ENCODE measurements at places on chromosomes 7 and 10.

- no peak for DNase-seq
Observed at GRCh38 chr7:122166275-122166674, 22.2 kb upstream of the AASS start.

GRCh38 chr10:52952391-52953055 lies 179.9 kb upstream of the MBL2 start:
- no peak for DNase-seq

- DNase-seq, result no peak
Observed at GRCh38 chr10:24009115-24009514, 199.8 kb upstream of the KIAA1217 start.

- DNase-seq, result peak; percentile 79
Observed at GRCh38 chr10:3747984-3748383, 37.0 kb downstream of the KLF6 start.

- DNase-seq, result no peak
Observed at GRCh38 chr7:18081617-18082016, 54.0 kb upstream of the PRPS1L1 start.

- peak; percentile 74 for DNase-seq
Observed at GRCh38 chr7:27150568-27151340, 1.6 kb downstream of the HOXA3 start.

DNA sequence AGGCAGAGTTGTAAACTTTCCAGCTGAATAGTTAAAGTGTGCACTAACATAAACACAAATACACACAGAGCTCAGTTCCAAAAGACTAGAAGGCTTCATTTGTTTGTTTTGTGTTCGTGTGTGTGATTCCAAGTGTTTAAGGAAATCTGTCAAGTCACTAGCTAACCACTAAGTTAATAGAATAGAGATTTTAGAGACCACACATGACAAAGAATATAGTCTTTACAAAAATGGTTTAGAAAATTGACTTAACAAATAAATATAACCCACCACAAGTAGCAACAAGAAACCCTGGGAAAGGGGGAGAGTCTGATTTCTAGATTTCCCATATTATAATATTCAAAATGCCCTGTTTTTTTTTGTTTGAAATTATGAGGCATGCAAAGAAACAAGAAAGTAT lies 209.4 kb downstream of the FZD1 start:
- DNase-seq, result no peak

DNA sequence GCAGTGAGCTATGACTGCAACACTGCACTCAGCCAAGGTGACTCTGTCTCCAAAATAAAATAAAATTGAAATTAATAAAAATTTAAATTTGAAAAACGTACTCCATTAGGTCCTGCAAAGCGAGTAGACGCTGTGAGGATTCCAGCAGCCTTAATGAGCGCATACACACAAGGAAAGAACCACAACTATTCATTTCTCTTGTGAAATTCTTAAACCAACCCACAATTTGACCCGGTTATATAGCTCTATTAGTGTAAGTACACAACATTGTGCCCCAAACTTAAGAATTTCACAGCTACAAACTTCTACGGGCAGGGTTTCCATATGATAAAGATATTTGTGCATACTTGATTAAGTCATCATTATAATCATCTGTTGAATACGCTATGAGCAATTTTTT lies 84.4 kb downstream of the PARD3 start:
- no peak for DNase-seq

- DNase-seq, result no peak
Observed at GRCh38 chr7:20249376-20249775, 32.2 kb upstream of the MACC1 start.

DNA sequence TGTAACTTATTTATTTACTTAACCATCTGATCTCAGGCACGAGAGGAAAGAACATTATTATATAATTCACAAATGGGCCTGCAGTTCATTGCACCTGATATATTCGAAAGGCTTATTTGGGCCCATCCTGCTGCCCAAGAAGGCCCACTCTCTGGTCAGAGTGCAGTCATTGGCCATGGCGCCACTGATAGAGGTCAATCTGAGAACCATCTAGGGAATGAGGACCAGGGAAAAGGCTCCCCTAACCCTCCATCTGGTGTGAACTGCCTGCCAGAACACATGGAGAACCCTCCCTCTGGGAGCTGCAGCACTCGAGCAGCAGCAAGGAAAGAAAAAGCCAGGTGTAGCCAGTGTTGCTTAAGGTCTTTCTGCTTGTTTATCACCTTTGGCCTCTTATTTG lies 136.6 kb downstream of the REEP3 start:
- DNase-seq, result no peak

DNA sequence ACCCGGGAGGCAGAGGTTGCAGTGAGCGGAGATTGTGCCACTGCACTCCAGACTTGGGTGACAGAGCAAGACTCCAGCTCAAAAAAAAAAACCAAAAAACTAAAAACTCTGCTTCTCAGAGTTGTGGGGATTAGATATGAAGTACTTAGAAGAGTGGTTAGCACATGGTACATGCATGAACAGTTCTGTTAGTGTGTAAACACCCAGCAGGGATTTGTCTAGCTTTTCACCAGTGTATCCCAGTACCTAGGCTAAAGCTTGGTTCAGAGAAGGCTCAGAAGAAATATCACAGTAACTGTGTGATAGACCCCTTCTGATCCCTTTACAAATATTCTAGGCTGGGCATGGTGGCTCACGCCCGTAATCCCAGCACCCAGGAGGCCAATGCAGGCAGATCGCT lies 9.5 kb downstream of the PPIA start:
- no peak for DNase-seq

DNA sequence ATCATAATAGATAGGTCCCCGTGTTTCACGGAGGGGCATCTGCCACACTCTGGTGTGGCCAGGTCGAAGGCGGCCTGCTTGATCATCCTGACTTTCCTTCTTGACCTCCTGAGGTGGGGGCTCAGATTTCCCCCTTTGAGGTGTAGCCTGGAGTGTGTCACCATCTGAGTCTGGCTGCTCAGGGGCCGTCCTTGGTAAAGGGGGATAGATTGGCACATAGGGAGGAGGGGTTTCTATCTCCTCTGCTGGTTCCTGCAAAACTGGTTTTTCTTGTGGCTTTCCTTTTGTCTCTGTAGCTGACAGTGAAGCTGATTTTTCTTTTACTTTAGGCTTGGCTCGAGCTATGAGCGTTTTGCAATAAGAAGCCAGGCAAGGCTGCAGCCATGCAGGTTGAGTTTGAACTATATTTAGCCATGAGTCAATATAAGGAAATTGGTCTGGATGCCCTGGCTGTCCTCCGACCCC lies 7.1 kb upstream of the ZNF117 start:
- no peak for DNase-seq

- no peak for DNase-seq
Observed at GRCh38 chr7:41451826-41452225, 251.1 kb downstream of the INHBA start.

DNA sequence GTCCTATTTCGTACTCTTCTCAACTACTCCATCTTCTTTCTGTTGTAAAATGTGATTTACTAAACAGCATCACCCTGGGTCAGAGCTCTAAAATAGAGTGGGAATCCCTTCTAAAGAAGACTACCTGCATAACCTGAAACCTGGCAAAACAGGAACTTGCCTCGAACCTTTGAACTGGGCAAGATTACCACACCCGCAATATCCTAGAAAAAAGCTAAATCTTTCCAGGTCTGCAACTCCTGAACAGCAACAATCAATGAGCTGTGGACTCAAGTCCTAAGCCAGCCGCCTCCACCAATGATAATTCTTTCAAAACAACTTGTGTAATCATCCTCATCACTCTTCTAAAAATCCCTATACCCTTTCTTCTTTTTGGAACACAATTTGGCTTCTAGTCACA lies 824.2 kb upstream of the COBL start:
- no peak for DNase-seq

DNA sequence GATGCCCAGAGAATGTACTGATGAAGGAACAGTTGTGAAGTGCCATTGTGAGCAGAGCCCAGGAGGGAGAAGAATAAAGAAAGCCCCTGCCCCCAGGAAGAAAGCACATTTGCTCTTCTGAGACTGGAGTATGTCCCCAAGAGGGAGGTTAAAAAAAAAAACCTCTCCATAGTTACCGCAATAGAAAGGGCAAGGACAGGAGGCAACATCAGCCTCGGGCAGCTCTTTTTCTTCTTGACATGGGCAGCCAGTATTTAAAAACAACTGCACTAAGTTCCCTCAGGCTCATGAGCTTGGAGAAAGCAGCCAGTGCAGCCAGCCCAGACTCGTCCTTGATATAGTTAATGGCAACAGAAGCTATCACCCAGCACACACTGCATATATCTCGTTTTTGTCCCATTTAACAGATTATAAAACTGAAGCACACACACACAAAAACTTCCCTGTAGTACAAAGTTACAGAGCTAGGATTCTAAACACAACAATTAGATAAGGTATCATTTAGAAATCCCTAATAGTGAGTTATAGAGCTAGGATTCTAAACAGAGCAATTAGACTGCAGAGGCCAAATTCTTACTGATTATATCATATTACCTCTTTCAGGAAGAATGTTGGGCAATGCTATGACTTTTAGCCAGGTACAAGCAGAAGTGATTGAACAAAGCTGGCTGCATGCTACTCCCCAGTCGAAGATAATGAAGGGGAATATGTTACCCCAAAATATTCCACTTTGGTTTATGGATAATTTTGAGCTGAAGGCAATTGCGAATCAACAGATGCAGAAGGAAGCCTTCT lies 823.5 kb downstream of the GRID1 start:
- DNase-seq, result no peak

DNA sequence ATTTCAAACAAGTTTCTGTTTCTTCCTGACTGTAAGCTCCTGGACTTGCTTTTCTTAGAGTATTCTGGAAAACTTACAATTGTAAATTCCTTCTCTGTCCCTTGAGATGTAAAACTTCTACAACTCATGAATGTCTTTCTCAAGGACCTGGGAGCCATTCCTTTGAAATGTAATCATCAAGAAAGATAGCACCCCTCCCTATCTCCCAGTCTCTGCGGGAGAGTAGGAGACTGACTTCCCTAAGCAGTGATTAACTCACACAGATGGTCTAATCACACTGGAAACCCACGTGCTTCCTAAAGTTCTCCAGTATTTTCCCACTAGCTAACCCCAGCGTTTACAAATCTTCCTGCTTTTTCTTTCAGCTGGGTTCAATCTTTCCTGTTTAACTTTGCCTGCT lies 549.4 kb downstream of the SORCS1 start:
- no peak for DNase-seq

GRCh38 chr10:122699796-122700455 lies at the start of gene C10orf120:
TSS of gene C10orf120 (minus strand) at chr10:122699846. CDS start at chr10:122699790, 56 bp downstream.
- DNase-seq, result no peak

GRCh38 chr10:61385231-61386001 lies 67.8 kb downstream of the TMEM26 start:
- DNase-seq, result no peak

DNA sequence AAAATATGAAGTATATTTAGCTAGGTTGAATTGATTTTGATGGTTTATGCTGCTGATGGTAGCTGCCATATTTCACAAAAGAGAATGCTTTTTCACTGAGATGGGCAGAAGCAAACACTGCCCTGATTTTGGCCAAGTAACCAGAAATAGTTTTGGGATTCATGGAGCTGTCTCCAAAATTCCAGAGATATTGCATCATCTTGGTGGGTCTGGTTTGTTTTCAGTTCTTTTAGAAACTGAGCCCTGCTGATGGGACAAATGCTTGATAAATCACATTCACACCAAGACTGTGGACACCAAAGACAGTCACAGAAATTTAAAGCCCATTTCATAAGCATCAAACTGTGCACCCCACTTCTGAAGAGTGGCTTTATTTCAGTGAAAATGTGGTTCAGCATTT lies 140.5 kb downstream of the BICC1 start:
- DNase-seq, result no peak

Data from right lobe of liver (tissue), 6 donors.